ENCODE measurements at places on chromosomes 16 and 17. TPM values are rescaled to one million over a fixed set of nuclear protein-coding genes. Genes with fewer than 3 reads are reported as not detected.

GRCh38 chr16:86322806-86323205 is 187.5 kb upstream of the FOXF1 start:
- no peaks in the 10 kb centered on the region for H3K4me1 ChIP-seq
- H3K27ac ChIP-seq = no peak overlapping the region
- no peak overlapping the region for H3K4me3 ChIP-seq
- no peaks in the 10 kb centered on the region for H3K36me3 ChIP-seq

DNA sequence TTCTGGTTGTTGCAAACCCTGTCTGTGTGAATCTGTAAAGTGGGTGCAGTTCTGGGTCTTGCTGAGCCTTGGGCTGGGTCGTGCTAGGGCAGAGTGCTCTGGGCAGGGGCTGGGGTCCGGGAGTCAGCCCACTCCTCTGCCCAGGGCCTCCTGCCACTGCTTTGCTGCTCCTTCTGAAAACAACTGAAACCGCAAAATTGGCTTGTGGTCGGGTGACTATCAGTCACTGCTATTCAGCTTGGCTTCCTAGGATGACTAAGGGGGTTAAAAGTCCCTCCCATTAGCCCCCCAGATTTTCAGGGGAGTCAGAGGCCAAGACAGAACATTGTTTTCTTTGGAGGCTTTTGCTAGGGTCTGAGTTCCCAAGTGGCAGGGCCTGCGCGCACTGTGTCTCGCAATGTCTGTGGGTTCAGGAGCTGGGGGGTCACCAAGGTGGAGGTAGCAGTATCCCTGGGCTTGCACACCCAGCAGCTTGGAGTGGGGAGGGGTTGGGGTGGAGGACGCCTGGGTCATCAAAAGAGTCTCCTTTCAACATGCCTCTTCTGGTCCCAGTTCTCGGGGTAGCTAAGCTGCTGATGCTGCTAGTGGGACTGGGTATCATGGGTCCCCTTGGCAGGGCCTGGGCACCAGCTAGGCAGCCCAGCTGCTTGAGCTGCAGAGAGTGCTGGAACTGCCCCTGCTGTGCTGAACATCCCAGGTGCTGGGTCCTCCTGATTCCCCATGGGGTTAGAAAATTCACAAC is 13.5 kb upstream of the TBX21 start:
- no peak overlapping the region for H3K4me3 ChIP-seq
- H3K27ac ChIP-seq = no peak overlapping the region

The MYO15A gene
- 0.76 TPM for total RNA-seq

DNA sequence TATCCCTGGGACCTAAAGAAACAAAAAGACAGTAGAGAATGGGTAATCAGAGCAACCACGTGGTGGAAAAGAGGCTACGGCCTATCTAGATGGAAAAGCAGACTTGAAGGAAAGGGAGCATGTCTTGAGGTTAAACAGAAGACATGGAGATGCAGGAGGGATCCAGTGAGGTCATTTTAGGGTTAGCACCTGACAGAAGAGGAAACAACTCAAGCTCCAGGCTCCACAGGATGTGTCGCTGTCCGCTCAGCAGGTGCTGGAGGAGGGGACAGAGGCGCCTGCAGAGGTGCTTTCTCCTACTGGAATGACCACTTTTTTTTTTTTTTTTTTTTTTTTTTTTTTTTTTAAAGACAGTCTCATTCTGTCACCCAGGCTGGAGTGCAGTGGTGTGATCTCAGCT is 47.5 kb upstream of the CLEC3A start:
- H3K27me3 ChIP-seq = peaks cover 39% of the 10 kb centered on the region
- H3K4me3 ChIP-seq = no peak overlapping the region
- no peaks in the 10 kb centered on the region for H3K4me1 ChIP-seq
- H3K27ac ChIP-seq = no peak overlapping the region
- no peaks in the 10 kb centered on the region for H3K36me3 ChIP-seq

The ATP1B2 gene
- not detected for total RNA-seq

GRCh38 chr16:53756275-53756996 is 52.5 kb downstream of the FTO start:
- peaks cover 73% of the 10 kb centered on the region for H3K4me1 ChIP-seq
- H3K27ac ChIP-seq = peak overlapping the region; percentile 85
- H3K27me3 ChIP-seq = no peaks in the 10 kb centered on the region
- H3K36me3 ChIP-seq = peaks cover 5% of the 10 kb centered on the region

- no peak for DNase-seq
- peaks cover 25% of the 10 kb centered on the region for H3K36me3 ChIP-seq
- no peak overlapping the region for H3K4me3 ChIP-seq
- no peaks in the 10 kb centered on the region for H3K27me3 ChIP-seq
- H3K4me1 ChIP-seq = peaks cover 49% of the 10 kb centered on the region
These were observed 52.8 kb downstream of the SOCS1 start for GRCh38 chr16:11203111-11203623.

DNA sequence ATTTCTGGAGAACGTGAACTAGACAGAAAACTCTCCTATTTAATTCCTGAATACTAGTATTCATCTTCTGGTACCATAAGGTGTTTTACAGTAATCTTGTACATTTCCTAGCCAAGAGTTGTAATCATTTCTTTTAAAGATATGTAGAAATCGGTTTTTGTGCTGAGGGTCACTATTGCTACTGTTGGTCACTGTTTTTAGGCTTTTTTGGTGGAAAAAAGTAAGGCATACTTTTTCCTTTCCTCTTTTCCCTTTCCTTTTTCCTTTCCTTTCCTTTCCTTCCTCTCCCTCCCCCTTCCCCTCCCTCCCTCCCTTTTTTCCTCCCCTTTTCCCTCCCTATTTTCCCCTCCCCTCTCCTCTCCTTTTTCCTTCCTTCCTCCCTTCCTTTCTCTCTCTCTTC is 706.4 kb upstream of the GOT2 start:
- no peaks in the 10 kb centered on the region for H3K4me1 ChIP-seq
- no peak for DNase-seq
- H3K36me3 ChIP-seq = no peaks in the 10 kb centered on the region
- H3K4me3 ChIP-seq = no peak overlapping the region
- no peaks in the 10 kb centered on the region for H3K27me3 ChIP-seq

GRCh38 chr17:20028443-20028842 is 19.3 kb downstream of the SPECC1 start:
- DNase-seq = no peak
- no peak overlapping the region for H3K4me3 ChIP-seq
- H3K4me1 ChIP-seq = no peaks in the 10 kb centered on the region
- H3K36me3 ChIP-seq = no peaks in the 10 kb centered on the region
- no peak overlapping the region for H3K27ac ChIP-seq
- H3K27me3 ChIP-seq = peaks cover 44% of the 10 kb centered on the region

DNA sequence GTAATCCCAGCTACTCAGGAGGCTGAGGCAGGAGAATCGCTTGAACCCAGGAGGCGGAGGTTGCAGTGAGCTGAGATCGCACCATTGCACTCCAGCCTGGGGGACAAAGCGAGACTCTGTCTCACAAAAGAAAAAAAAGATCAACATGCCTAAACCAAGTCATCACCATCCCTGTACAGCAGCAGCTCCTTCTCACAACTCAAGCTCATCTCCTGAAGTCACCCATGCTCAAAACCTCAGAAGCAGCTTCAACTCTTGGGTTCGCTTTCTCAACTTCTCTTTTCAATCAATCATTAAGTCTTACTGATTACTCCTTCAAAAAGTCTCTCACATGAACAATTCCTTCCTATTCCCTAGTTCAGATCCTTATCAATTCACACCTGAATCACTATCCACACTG is 31.3 kb downstream of the PHLPP2 start:
- H3K27ac ChIP-seq = no peak overlapping the region
- no peak overlapping the region for H3K4me3 ChIP-seq
- DNase-seq = no peak
- H3K36me3 ChIP-seq = peaks cover 4% of the 10 kb centered on the region

- H3K36me3 ChIP-seq = no peaks in the 10 kb centered on the region
- no peaks in the 10 kb centered on the region for H3K4me1 ChIP-seq
- no peaks in the 10 kb centered on the region for H3K27me3 ChIP-seq
- DNase-seq = no peak
- H3K27ac ChIP-seq = no peak overlapping the region
- no peak overlapping the region for H3K4me3 ChIP-seq
These were observed 67.2 kb downstream of the CDH8 start for GRCh38 chr16:61969077-61969382.

- H3K4me1 ChIP-seq = no peaks in the 10 kb centered on the region
- H3K36me3 ChIP-seq = no peaks in the 10 kb centered on the region
- DNase-seq = no peak
These were observed 291.6 kb upstream of the TNRC6C start for GRCh38 chr17:77666881-77667395.

Data from Calu3 (cell line).